ENCODE measurements at places on chromosomes 12 and 14. TPM values are rescaled to one million over a fixed set of nuclear protein-coding genes. Genes with fewer than 3 reads are reported as not detected.

TEX52 gene
- 3.1 TPM for polyA plus RNA-seq

TCL1B gene
- polyA plus RNA-seq = 0.60 TPM

TAC3 gene
- polyA plus RNA-seq = 0.80 TPM

SLC10A1 gene
- 0.22 TPM for polyA plus RNA-seq

RARG gene
- polyA plus RNA-seq = 33.9 TPM

LRTM2 gene
- 0.62 TPM for polyA plus RNA-seq

COL2A1 gene
- polyA plus RNA-seq = 50.3 TPM

CYP27B1 gene
- 2.0 TPM for polyA plus RNA-seq

RPL10L gene
- polyA plus RNA-seq = not detected

ALKBH1 gene
- polyA plus RNA-seq = 17.2 TPM

TBX3 gene
- 78.6 TPM for polyA plus RNA-seq

KRT6A gene
- polyA plus RNA-seq = not detected

TMEM229B gene
- polyA plus RNA-seq = 2.6 TPM

C12orf56 gene
- 2.2 TPM for polyA plus RNA-seq

SERPINA3 gene
- 0.33 TPM for polyA plus RNA-seq

NXPH4 gene
- 4.2 TPM for polyA plus RNA-seq

RNASE2 gene
- polyA plus RNA-seq = 1.1 TPM

ZDHHC22 gene
- polyA plus RNA-seq = 0.57 TPM

CIDEB gene
- 24.8 TPM for polyA plus RNA-seq

NKX2-1 gene
- not detected for polyA plus RNA-seq

ETFBKMT gene
- polyA plus RNA-seq = 5.4 TPM

KRT8 gene
- polyA plus RNA-seq = 223 TPM

FGF6 gene
- polyA plus RNA-seq = not detected

GALNT8 gene
- polyA plus RNA-seq = 4.3 TPM

SLC48A1 gene
- polyA plus RNA-seq = 57.5 TPM

RNU4-1 gene
- polyA plus RNA-seq = not detected

PTCSC3 gene
- polyA plus RNA-seq = 0.67 TPM

DYRK2 gene
- polyA plus RNA-seq = 27.4 TPM

HOXC4 gene
- polyA plus RNA-seq = 55.5 TPM

SPIC gene
- not detected for polyA plus RNA-seq

JPH4 gene
- polyA plus RNA-seq = 8.9 TPM

CISTR gene
- not detected for polyA plus RNA-seq

FOXG1 gene
- polyA plus RNA-seq = 0.03 TPM

GLI1 gene
- polyA plus RNA-seq = 23.9 TPM

TRHDE gene
- polyA plus RNA-seq = 26.8 TPM
